GM20000 (cell line): ENCODE measurements at places on chromosomes 5 and 9.
A peak's percentile ranks its signal among the peaks of the same experiment; 100 is the strongest.

- no peak for DNase-seq
These were observed 4.2 kb upstream of the PRSS3 start for GRCh38 chr9:33791117-33791516.

DNA sequence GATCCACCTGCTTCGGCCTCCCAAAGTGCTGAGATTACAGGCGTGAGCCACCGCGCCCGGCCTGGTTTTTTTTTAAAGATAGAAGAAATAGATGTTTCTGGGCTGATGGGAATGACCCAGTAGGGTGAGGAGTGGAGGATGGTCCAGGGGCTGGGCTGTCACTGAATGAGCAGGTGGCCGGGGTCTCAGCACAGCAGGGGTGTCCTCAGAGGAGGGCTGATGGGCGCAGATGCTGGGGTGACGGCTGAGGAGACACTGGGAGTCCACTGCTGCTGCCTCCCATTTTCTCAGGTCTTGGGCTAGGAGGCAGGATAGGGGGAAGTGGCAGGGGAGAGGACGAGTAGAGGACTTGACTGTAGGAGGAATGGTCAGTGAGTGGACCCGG, 2.3 kb upstream of the TOR4A start:
- DNase-seq = no peak

DNA sequence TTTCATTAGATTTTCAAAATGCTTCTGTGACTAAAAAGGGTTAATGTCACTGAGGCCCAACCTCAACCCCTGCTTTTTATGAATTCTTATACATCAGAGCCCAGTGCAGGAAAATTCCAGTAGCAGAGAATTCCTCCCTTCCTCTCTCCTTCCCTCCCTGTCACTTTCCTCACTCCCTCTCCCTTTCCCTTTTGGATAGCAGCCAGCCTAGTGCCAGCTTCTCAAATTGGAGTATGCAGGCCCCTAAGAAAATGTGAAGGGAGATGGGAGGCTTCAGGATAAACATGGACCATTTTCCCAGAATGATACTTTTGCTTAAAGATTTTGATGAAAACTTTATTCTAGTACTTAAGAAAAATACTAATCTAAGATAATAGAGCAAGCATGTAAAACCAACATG, 507.4 kb downstream of the KDM4C start:
- DNase-seq = no peak

- DNase-seq = no peak
These were observed 74.9 kb downstream of the FANCC start for GRCh38 chr9:95242613-95243012.

GRCh38 chr5:68180121-68181038, 35.2 kb upstream of the PIK3R1 start:
- DNase-seq = no peak

DNA sequence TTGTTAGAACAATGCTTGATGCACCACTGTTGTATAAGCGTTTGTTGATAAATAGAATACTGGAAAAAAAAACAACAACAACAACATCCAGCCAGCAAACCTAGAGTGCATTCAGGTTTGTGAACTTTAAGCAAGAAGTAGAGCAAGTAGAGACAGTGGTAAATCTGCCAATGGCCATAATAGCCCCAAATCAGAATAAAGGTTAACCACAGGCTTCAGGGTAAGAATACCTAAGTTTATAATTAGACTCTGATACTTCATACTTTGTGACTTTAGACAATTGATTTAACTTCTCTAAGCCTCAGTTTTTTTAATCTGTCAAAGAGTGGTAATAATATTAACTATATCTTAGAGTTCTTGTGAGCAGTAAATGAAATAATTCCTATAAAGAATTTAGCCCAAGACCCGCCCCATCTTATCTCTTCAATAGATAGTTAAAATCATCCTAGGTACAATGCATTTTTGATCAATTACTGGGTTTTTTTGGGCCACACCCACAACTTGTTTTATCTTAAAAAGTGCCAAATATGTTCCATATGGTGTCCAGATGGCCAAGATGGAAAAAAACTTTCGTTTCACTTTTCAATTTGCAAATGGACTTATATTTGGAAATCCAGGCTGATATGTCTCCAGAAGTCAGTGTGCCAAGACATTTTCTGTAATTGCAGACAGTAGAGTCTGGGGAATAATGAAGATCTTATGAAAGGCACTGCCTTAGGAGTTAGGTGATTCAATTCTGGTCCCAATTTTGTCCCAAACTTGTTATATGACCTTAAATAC, 24.5 kb upstream of the DPYSL3 start:
- DNase-seq = no peak

DNA sequence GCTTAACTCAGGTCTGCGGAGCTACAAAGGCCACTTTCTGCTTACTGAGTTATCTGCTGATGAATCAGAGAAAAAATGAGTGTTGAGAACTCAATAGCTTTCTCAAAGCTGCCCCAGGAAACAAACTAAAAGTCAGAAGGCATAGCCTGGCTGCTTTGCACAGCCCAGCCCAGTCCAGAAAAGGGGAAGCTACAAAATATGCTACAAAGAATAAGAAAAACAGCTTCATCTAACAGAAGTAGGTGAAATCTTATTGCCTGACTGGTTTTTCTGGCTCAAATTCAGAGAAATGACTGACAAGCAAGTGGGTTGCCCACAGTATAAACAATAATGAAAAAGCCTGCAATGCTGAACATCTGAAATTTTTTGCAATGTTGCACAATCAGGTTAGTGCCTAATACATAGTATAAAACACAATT, 156.2 kb downstream of the PPP2R2B start:
- no peak for DNase-seq

DNA sequence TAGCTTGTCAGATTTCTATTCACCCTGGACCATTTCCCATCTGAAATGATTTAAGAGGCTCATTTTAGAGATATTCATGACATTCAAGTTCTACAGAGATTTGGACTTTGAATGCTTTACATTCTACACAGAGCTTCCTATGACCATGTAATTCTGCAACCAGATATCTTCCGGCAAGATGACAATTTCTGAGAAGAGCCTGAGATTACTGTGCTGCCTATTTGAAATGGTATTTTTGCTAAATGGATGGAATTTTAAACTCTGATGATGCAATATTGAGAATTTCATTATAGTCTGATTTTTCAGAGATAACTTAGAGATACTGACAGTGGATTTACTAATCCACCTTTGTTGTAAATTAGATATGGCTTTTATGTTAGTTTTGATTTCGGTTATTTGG, 16.0 kb upstream of the ACOT12 start:
- DNase-seq = no peak

DNA sequence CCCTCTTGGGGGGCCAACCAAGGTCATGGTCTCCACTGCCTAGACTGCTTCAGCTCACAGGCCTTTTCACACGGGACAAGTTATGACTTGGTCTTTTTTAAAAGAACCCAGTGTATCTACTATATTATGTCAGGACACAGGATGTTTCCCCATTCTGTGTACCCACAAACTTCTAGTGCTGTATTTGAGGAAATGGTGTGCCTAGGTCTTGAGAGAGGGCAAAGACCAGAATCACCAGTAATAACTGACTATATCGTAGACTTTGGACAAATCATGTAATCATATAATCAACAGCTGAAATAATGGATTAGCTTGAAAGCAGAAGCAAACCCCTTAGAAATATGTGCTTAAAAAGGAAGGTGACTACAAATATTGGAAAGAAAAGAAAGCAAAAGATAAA, 133.3 kb downstream of the ARL15 start:
- no peak for DNase-seq

DNA sequence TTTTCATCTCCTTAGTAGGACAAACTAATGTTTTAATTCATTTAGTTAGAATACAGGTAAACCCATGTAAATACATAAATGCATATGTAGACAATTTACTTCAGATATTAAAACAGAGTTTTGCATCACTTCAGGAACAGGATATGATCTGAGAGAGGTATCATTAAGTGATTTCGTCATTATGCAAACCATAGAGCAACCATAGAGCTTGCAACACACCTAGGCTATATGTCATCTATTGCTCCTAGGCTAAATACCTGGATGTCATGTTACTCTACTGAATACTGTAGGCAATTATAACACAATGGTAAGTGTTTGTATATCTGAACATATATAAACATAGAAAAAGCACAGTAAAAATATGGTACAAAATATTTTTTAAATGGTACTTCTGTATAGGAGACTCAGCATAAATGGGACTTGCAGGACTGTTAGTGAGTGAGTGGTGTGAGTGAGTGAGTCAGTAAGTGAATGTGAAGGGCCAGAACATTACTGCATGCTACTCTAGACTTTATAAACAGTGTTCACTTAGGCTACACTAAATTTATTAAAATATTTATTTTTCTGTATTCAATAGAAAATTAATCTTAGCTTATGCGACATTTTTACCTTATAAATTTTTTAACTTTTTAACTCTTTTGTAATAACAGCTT, 1377.5 kb upstream of the CDH9 start:
- DNase-seq = no peak

DNA sequence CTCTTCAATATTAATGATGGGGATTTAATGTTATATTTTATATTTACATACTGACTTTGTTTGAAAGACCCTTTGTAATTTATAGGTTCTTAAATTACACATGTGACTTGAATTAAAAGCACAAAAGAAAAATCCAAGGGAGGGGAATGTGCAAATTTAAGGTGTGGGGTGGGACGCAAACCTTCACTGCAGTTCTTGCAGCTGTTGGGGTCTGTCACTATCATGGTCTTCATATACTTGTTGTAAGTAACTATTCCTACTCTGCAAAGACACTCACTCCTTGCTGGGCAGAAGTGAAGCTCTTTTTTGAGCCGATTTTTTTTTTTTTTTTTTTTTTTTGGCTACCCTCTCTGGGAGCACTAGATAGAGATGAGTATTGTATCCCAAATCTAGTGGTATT, 505.3 kb downstream of the ARHGEF28 start:
- no peak for DNase-seq

DNA sequence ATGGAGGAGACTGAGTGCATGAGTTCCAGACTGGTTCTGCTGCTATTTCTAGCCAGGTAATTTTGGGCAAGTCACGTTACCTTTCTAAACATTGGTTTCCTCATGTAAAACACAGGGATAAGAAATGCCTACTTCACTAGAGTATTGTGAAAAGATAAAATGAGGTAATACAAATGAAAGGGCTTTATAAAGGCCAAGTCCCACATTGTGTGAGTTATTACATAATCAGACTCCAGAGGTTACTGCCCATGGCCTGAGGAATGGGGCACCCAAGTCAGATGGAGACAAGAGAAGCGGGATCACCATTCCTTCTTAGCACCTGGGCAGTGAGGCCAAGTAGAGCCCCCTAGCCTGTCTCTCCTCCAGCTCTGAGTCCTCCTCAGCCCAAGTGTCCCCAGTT, 7.5 kb downstream of the HBEGF start:
- no peak for DNase-seq

GRCh38 chr9:76571288-76571687, 112.3 kb downstream of the GCNT1 start:
- peak; percentile 60 for DNase-seq

- peak; percentile 57 for DNase-seq
These were observed 191.9 kb upstream of the SEMA6A start for GRCh38 chr5:116766470-116766947.

DNA sequence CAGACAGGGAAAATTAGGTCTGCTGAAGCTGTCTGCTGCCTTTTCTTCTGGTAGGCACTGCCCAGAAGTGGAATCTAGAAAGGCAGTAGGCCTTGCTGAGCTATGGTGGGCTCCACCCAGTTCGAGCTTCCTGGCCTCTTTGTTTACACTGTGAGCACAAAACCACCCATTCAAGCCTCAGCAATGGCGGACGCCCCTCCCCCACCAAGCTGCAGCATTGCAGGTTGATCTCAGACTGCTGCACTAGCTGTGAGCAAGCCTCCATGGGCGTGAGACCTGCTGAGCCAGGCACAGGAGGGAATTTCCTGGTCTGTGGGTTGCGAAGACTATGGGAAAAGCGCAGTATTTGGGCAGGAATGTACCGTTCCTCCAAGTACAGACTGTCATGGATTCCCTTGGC, 18.5 kb downstream of the AGTPBP1 start:
- no peak for DNase-seq

GRCh38 chr9:122248448-122248865, 16.2 kb downstream of the RBM18 start:
- DNase-seq = no peak

DNA sequence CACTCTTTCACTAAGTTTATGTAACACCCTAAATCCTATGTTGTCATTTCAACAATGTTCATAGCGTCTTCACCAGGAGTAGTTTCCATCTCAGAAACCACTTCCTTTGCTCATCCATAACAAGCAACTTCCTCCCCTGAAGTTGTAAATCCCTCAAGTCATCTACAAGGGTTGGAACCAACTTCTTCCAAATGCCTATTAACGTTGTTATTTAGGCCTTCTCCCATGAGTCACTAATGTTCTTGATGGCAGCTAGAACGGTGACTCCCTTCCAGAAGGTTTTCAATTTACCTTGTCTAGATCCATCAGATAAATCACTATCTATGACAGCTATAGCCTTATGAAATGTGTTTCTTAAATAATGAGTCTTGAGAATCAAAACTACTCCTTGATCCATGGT, 73.3 kb upstream of the TARS1 start:
- no peak for DNase-seq

- no peak for DNase-seq
These were observed 622 bp upstream of the RGS14 start for GRCh38 chr5:177357146-177357458.

DNA sequence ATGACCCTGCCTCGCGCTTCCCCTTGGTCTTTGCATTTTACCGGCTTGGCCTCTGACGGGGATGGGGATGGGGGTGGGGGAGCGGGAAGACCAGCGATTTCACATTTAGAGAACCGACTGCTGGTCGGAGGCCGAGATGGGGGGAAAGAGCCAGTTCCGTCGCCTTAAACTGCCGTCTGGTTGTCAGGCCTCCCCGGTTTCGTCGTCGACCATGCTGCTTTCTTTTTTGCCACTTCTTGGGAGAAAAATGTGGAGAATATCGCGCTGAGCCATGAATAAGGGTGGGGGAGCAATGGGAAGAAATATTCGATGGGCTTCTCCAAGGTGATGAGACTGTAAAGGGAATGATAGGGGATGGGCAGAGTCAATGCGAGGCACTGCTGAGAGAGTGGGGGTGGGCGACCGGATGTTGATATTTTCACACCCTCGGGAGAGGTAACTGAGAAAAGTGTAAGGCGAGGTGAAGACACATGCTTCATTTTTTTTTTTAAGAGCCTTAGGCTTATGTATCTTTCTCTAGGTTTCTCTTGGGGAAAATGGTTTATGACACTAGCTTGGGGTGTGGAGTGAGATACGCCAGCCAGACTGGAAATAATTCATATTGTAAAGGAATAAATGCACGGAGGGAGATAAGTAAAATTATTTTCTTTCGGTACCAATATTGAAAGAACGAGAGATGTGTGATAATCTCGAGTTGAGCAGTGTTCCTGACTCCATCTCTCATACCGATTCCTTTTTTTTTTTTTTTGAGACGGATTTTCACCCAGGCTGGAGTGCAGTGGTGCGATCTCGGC, 1.1 kb downstream of the KIF2A start:
- peak; percentile 58 for DNase-seq

DNA sequence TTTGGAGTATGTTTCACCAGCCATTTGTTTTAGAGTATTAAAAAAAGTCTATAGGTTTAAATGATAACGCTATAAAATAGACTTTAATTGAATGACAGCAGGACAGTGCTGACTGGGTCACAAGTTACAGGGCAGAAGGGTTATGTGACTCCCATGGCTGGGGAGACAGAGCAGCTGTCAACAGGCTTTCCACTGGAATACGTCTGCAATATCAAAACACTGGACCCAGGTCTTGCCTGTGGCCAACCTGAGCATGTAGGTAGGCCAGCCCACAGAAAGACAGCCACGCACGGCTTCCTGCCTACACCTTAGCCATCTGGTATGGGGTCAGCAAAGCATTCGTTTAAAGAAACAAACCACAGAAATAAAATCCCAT, 80.7 kb downstream of the OTULIN start:
- DNase-seq = no peak

GRCh38 chr5:172102913-172103626, 85.0 kb downstream of the STK10 start:
- DNase-seq = no peak

GRCh38 chr9:71629578-71630215, 138.6 kb downstream of the CEMIP2 start:
- no peak for DNase-seq
